Stimulated activated CD4-positive, alpha-beta T cell treated with anti-CD3 and anti-CD28 coated beads, Interleukin-1b, Interleukin-23, amount 100 ng/mL, for 24 hours (primary cell): ENCODE measurements at places on chromosomes 5 and 9.

DNA sequence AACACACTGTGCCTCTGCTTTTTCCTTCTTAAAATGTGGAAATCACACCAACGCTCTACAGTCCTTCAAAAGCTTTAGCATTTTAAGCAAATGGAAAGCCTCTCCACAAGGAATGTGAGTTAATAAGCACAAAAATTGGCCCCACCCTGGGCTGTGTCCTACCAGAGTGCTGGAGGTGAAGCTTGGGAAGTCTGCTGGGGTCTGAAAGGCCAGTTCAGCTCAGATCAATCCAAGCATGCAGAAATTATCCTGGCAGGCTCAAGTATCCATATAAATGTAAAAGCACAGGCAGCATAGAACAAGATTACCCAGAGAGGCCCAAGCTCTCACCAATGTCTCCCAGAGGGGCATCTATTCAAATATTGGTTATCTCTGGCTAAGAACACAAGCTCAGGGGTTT lies 98.5 kb downstream of the ESM1 start:
- DNase-seq, result no peak

- DNase-seq, result no peak
Observed at GRCh38 chr5:21173526-21173925, 1185.5 kb upstream of the CDH18 start.

- no peak for DNase-seq
Observed at GRCh38 chr9:37927601-37928551, 23.9 kb upstream of the SLC25A51 start.

GRCh38 chr9:130589754-130590153 lies 10.4 kb downstream of the FUBP3 start:
- no peak for DNase-seq

DNA sequence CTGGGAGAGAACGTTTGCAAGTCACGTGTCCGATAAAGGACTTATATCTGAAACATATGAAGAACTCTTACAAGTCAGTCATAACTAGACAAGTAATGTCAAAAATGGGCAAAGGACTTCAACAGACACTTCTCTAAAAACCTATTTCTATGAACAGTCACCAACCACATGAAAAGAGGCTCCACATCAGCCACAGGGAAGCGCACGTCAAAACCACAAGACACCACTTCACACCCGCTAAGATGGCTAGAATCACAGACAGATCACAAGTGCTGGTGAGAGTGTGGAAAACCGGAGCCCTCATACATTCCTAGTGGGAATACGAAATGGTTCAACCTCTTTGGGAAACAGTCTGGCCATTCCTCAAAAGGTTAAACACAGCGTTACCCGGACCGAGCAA lies 11.5 kb upstream of the CARD9 start:
- no peak for DNase-seq

DNA sequence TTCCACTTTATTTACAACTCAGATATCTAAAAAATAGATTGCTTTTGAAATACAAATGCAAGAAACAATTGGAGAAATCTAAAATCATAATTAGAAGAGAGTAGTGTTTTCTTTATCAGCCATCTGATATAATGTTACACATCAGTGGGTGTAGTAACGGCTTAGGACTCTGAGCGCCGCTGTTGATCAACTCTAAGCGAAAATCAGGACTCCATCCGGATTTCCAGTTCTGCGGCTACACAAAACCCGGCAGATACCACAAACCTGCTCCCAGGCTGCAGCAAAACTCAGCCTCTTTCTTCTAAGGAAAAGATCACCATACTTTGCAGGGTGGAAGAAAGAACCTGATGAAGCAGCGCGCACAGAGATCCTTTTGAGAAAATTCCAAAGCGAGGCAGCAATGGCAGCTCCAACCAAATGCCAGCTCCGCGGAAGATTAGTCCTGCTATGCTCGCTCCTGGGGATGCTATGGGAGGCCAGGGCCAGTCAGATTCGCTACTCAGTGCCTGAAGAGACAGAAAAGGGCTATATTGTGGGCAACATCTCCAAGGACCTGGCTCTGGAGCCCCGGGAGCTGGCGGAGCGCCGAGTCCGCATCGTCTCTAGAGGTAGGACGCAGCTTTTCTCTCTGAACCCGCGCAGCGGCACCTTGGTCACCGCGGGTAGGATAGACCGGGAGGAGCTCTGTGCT lies at the start of gene PCDHGA9:
TSS of gene PCDHGA9 (plus strand) at position 226 of the 691 bp plus-strand sequence. CDS start at position 401, 175 bp downstream.
- DNase-seq, result no peak

- no peak for DNase-seq
Observed at GRCh38 chr5:102850503-102850902, 95.4 kb downstream of the PAM start.

GRCh38 chr5:168916266-168916665 lies 337.1 kb upstream of the PANK3 start:
- DNase-seq, result no peak

GRCh38 chr5:90967851-90968250 lies 409.3 kb downstream of the ADGRV1 start:
- no peak for DNase-seq

DNA sequence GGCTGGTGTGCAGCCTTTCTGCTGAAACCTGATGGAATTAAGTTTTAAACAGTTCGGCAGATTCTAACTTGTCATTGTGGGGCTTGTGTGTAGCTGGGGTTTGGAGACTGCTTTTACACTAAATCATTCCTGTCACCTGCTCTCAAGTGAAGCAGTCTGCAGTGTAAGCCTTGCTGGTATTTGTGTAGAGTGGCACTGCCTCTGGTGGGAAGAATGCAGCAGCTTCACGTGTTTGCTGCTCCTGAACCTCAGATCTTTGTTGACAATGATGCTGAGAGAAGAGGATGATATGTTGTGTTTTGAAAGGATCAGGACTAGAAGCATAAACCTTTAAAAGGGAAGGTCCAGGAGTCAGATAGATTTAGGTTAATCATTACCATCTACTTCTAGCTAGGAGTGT lies 88.1 kb downstream of the KDM4C start:
- DNase-seq, result no peak

- DNase-seq, result no peak
Observed at GRCh38 chr9:127796225-127796813, 6.4 kb upstream of the FPGS start.

DNA sequence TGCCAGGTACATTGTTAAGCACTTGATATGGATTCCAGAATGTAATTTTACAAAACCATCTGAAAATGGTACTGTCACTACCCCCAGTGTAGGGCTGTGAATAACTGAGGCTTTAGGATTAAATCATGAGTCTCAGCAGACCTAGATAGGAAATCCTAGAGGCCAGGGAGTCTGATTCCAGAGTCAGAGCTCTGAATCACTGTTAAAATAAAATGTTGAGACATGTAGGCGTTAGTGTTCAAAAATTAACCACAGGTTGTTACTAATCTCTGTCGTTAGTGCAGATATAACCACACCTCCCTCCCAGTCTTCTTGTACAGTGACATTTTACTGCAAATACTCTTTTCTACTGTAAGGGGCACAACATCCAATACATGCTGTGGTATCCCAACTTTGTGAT lies 1828.8 kb downstream of the MAT2B start:
- DNase-seq, result no peak

- DNase-seq, result no peak
Observed at GRCh38 chr5:14453481-14453880, 128.1 kb upstream of the OTULINL start.

GRCh38 chr9:96078897-96079490 lies 203.5 kb downstream of the ERCC6L2 start:
- DNase-seq, result no peak

DNA sequence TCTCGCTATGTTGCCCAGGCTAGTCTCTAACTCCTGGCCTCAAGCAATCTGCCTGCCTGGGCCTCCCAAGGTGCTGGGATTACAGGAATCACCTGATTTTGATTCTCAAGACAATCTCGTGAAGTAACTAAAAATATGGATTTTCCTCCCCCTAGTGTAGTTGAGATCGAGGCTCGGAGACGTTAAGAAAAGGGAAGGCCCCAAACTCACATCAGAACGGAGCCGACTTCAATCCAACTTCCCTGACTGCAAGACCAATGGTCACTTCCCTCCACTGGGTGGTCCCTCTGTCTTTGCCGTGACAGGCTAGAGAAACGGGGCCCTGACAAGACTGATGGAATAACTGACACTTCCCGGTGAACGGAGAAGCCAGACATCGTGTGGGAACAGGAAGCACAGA lies 28.3 kb downstream of the BARHL1 start:
- no peak for DNase-seq

GRCh38 chr5:54820346-54821134 lies 164.9 kb downstream of the ESM1 start:
- no peak for DNase-seq

DNA sequence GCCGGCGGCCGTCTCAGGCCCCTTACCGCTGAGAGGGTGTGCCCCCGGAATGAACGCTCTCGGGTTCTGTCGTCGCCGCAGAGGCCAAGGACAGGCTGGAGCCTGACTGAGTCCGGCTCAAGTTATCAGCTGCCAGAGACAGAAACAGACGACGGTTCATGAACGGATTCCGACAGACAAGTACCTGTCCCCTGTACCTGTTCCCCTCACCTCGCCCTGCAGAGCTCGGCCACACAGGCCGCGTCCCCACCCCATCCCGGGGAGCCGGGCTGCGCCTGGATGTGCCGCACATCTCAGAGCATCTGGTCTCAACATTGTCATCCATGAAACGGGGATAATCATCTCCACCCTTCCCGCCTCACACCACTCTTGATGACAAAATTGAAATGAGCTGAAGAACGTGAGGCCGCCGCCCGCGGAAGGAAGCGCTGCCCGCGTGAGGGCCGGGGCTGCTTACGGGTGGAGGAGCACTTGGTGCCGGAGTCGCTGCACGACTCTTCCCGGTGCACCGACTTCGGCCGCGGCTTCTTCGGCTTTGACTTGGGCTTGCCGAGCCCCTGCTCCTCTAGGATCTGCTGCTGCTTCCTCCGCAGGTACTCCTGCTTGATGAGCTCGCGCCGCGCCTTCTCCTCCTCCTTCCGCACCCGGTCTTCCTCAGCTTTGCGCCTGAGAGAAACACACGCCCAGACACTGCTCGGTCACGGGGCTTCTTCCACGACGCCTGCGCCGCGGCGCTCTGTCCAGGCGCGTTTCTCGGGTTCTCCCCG lies 89.2 kb downstream of the CAMSAP1 start:
- no peak for DNase-seq

DNA sequence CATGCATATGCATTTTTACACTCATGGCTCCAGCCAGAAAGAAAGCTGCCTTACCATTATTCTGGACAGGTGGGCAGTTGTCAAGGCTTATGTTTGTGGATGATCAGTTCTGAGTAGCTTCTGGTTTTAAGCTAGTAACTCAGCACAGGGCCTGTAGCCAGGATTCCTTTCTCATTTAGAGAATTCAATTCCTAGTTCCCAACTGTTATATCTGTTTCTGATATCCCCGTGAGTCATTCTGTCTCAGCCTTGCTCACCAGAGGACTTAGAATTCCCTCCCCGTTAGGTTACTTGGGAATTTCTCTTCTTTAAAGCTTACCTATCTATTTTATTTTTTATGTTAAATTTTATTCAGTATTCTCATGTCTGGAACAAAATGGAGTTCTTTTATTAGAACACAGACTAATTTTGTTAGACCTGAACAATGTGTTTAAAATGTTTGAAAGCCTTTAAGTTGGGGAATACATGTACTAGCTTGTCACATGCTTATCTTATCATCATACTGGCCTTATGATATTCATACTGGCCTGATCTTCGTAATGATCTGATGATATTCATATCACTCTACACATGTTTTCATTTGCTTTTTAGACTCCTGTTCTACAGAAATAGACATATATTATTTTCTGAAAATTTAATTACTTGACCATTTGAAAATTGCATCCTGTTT lies 47.1 kb downstream of the CAST start:
- no peak for DNase-seq

DNA sequence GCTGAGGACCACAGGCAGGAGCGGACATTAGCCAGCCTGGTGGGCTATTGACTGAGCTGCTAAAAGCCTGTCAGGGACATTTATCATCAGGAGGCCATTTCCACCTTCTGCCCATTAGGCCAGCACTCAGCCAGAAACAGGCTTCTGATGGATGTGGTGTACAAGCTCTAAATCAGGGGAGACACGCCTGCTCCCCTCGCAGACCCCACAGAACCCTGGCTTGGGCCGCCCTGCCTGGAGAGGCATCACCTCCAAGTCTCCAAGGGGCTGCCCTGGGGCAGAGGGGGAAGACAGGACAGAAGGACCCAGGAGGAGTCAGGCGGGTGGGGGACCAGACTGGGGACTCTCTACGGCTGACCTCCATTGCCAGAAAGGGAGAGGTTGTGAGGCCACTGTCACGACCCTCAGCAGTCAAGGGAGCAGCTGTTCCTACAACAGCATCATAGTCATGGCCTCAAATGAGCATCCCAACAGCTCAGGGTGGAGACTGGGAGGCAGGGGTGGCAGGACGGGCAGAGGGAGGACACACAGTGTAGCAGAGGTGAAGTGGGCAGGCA lies 24.0 kb upstream of the TRIM14 start:
- DNase-seq, result no peak

DNA sequence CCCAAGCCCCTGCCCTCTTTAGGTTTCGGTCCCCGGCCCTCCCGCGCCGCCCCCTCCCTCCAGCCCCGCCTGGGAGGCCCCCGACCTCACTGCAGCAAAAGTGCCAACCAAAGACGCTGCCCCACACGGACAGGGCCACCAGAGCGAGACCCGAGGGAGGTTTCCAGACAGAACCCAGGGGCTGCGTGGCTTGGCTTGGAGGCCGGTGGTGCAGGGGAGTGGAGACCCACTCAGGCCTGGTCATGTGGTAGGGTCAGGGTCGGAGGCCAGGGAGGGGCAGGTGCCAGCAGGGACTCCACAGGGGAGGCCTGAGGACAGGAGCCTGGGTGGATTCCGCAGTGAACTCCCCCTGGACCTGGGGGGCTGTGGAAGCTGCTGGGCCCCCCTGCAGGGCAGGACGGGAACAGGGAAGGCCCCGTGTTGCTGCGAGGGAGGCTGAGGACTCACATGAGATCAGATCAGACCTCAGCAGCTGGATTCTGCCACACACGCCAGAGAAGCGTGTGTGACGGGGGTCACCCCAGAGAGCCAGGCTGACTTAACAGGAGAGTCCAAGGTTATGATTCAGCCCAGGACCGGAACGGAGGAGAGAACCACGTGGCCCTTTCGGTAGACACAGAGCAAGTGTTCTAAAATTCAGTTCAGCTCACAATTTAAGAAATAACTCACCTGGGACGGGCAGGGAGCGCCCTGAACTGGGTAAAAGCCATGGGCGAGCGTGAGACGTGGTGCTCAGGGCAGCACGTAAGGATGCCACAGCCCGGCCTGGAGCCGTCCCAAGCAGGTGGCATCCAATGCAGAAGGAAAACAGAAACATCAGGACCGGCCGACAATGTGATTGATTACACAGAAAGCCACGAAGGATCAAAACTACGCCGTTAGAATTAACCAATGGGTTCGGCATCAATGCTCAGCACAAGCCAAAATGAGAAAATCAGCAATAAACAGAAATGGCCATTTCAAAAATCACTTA lies 38.9 kb downstream of the EXD3 start:
- DNase-seq, result no peak

DNA sequence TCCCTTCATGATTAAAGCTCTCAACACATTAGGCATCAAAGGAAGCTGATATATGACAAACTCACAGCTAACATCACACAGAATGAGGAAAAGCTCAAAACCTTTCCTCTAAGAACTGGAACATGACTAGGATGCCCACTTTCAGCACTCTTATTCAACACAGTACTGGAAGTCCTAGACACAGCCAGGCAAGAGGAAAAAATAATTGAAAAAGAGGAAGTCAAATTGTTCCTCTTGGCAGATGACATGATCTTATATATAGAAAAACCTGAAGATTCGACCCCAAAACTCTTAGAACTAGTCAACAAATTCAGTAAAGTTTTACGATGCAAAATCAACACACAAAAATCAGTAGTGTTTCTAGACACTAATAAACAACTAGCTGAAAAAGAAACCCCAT lies 144.3 kb upstream of the NREP start:
- no peak for DNase-seq
